Activated CD8-positive, alpha-beta T cell treated with anti-CD3 and anti-CD28 coated beads for 36 hours (primary cell): ENCODE measurements at places on chromosomes 2 and 18. TPM values are rescaled to one million over a fixed set of nuclear protein-coding genes. Genes with fewer than 3 reads are reported as not detected.

DNA sequence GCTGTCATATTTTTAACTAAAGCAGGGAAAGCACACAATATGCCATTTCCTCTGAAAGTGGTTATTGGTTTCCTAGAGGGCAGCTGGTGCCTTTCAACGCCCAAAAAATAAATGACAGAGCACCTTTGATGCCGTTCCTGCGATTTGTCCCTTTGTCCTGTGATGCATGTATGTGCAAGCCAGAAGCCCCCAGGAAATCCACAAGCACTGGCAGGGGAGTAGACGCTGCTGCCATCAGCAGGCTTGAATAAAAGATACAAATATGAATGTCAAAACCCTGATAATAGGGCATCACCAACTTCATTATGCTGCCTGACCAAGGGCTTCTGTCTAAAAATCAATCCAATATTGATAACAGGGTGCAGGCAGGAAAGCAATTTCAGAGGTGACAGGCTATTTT is 246.1 kb downstream of the FBXO15 start:
- no peaks in the 10 kb centered on the region for H3K4me1 ChIP-seq
- H3K36me3 ChIP-seq: no peaks in the 10 kb centered on the region
- H3K27ac ChIP-seq: no peak overlapping the region
- no peak overlapping the region for H3K4me3 ChIP-seq

ARHGEF4 gene
- 4.2 TPM for total RNA-seq

DNA sequence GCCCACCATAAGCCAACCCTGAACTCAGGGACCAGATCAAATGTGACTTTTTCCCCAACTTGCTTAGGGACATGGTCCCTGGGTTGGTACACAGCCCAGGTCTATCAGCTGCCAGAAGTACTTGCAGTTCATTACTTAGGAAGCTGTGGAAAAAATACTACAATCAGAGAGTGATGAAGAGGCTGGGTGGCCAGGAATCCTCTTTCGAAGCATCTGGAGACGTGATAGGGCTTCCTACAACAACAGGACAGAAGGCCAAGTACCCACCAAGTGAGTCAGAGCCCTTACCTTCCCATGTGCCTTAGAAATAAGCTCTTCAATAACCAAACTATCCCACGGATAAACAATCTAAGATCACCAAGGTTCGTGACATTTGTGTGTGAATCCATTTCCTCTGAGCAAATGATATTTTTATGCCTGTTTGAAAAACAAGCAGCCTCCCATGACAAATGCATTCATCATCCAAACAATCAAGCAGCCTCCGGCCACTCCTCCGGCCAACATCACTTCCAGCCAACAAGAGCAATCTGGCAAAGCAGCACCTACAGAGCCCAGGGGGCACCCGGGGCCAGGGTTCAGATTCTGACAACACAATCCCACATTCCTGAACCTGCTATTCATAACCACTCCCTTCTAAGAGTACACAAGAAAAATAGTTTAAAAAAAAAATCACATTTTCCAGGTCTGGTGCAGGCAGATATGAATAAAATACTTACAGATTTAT is 26.4 kb downstream of the TBC1D8 start:
- H3K27me3 ChIP-seq: no peaks in the 10 kb centered on the region
- H3K27ac ChIP-seq: no peak overlapping the region
- H3K36me3 ChIP-seq: no peaks in the 10 kb centered on the region
- no peak overlapping the region for H3K4me3 ChIP-seq
- peaks cover 20% of the 10 kb centered on the region for H3K4me1 ChIP-seq

PJVK gene
- 3.2 TPM for total RNA-seq

DNA sequence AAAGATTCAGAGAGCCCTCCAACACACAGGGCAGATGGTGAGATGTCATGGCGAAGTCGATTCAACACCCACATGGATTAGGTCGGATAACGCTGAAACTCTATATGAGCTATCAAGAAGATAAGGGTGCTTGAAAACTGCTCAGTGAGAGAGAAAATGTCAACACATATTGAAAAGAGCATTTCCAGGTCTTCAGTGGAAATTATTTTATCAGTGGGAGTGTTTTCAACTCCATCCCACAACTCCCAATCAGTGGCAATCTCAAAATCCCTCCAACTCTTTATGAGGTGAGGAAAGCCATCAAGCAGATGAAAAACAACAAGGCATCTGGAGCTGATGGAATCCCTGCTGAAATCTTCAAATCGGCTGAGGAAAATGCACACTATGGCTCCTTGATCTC is 104.5 kb upstream of the KLHL14 start:
- no peak overlapping the region for H3K4me3 ChIP-seq
- H3K27me3 ChIP-seq: no peaks in the 10 kb centered on the region
- no peaks in the 10 kb centered on the region for H3K4me1 ChIP-seq
- DNase-seq: no peak
- no peak overlapping the region for H3K27ac ChIP-seq
- H3K36me3 ChIP-seq: no peaks in the 10 kb centered on the region

GRCh38 chr18:60506682-60507081 is 134.1 kb upstream of the MC4R start:
- DNase-seq: no peak
- no peaks in the 10 kb centered on the region for H3K27me3 ChIP-seq
- no peak overlapping the region for H3K4me3 ChIP-seq

KCNS3 gene
- not detected for total RNA-seq
